ENCODE measurements at places on chromosomes 12 and 14. TPM values are rescaled to one million over a fixed set of nuclear protein-coding genes. Genes with fewer than 3 reads are reported as not detected.

DNA sequence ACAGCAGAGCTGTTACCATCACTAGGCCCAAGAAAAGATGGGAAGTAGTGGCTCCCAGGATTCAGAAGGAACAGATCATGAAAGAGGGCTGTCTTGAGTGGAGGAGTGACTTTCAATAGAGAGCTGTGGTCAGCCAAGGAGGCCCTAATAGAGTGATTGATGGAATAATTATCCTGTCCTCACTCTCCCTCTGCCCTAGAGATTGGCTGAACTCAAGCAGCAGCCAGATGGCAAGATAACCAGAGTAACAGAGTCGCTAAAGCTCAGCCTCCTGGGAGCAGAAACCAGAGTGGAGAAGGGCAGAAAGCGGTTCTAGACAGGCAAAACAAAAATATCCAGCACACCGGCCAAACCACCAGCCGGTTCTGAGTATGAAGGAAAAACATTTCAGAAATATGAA is 23.1 kb downstream of the GMFB start:
- no peak for DNase-seq

DNA sequence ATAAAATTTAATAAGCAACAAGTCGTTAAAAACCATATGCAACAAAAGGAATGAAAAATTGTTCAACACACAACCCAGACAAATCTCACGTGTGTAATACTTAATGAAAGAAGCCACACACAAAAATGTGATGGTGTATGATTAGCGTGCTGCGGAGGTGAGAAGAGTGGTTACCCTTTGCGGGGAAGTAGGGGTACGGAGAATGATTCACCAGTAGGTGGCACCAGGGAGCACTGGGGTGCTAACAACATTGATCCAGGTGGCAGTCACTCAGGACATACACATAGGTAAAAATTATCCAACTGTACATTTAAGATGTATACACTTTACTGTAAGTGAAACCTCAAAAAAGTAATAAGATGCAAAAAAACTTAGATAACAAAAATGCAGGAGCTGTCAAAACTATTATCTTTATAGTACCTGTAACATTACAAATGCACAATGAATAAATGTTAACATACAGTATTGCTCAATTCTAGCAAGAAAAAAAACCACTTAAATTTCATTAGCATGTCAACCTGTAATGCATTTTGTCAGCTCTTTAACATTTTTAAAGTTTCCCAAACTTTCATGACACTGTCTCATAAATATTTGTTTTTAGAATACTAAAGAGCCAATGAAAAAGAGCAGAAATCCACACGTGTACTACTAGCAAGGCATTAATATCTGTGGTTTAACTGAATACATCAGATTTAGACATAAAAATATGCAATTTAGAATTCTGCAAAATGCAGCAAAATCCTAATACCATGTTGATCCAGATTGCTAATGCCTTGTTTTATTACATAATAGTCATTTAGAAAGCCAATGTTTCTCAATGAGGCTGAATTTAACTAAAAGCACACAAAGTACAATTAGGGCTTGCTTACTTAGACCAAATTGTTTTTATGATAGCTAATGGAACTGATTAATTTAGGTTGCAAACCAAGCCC is 46.7 kb downstream of the TMCC3 start:
- no peak for DNase-seq

Gene LRRC74A
- not detected for polyA plus RNA-seq

- DNase-seq, result no peak
Measured at GRCh38 chr14:45526715-45527549, 273.9 kb upstream of the MIS18BP1 start.

DNA sequence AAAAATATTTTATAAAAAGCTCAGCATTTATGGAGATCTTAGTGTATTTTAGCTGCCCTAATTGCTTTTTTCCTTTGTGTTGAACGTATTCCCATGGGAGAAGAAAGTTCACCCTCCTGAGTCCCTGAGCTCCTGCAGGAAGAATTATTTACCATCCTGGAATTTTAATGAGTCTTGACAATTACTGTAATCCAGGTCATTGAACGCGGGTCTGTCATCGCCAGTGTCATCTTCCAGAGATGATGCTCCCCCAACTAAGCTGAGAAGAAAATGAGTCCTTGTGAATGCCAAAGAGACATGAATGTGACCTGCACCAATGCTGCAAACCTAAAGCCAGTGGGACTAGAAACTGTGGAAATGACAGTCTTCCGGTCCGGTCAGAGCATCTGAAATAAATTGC is 129.5 kb downstream of the FBXL14 start:
- no peak for DNase-seq

DNA sequence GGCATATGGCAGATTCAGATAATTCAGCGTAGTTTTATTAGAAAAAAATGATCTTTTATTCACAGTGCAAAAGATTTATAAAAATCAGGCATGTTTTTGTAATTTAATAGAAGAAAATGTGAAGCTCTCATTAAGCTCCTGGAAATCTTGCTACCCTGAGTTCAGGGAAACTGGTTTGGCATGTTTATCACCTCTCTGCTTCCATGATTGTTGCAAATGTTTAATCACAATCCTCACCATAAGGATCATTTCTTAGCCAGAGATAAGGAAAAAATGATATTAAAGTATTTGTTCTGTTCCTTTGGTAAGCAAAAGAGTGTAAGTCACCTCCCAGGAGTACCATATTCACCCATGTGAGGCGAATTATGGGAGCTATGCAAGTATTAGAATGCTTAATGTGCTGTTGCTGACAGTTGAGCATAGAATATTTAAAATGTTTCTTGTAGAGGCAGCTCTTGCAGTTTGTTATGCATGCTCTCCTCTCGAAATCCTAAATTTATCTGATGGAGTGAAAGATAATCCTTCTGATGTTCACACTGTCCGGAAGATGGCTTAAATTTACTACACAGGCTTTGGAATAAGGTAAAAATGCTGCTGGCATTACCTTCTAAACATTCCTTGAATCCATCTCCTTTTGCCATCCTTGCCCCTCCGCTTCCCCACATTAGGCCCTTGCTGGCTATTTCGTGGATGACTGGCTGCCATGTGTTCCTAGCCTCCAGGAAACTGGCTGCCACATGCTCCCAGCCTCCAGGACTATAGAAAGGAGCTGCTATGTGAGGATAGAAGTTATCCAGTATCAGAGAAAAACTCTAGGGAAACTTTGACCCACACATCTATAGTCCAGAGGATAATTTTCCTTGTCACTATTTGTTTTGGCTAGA is 115.8 kb upstream of the CCDC198 start:
- DNase-seq, result no peak

Gene CCDC85C
- 11.8 TPM for polyA plus RNA-seq

DNA sequence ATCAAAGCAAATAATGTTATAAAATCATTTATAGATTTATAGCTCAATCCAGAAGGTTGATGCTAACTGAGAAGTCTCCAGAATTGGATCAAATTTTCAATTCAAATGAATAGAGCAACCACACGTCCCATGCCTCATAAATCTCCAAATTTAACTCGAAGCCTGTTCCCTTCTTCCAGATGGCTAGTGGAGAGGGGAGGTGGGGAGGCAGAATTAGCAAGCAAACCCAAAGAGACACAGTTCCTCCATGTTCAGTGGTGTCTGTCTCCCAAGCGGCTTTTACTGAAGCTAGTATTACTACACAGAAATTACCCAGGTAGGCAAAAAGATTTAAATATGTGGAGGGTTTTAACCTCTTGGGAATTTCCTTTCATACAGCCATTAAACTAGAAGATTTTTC is 65.8 kb downstream of the DUSP6 start:
- DNase-seq, result no peak

All from BJ (cell line).